ENCODE measurements at places on chromosomes 3 and 15.

GRCh38 chr3:152558386-152558785, 276.5 kb upstream of the P2RY1 start:
- no peak for DNase-seq

DNA sequence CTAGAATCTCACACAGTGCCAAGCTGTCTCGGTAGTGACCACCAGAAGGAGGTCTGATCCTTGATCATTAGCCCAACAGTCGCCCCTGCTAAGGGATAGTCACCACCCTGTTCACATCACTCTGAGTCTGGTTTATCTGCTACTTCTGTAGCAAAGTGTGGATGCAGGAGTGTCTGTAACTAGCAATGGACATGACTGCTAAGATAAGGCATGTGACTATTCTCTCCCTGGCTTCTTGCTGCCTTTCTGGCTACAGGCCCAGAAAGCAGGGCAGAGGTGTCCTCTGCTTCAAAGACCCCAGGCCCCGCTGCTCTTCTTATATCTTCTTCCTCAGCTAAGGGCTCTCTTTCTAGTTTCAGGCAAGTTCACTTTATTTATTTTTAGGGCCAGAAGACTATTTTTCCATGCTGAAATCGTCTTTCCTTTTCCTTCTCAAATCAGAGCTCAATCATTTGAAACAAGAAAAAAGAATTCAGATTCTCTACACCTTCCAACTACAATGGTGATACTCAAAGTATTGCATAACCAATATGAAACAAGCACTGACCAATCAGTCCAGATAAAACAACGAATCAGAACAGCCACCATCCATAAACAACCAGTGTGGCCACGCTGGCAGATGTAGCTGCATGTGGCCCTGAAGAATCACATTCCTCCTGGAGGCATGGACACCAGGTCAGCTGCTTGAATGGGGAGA, 8.0 kb upstream of the KNG1 start:
- DNase-seq: no peak

DNA sequence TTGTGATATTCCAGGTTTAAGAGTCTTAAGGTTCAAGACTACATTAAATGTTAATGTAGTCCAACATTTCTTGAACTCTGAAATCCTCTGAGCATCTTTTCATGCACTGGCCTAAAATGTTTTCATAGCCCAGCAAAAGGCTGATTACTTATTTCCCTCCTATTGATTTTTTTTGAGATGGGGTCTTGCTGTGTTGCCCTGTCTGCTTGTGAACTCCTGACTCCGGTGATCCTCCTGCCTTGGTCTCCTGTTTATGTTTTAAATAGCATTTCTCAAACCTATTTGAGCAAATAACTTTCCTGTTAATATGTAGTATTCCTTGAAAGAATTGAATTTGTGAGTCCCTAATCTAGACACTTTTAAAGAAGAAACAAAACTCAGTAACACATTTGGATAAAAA, 133.5 kb downstream of the IGF1R start:
- no peak for DNase-seq

GRCh38 chr3:54681706-54682105, 246.2 kb downstream of the LRTM1 start:
- DNase-seq: no peak

DNA sequence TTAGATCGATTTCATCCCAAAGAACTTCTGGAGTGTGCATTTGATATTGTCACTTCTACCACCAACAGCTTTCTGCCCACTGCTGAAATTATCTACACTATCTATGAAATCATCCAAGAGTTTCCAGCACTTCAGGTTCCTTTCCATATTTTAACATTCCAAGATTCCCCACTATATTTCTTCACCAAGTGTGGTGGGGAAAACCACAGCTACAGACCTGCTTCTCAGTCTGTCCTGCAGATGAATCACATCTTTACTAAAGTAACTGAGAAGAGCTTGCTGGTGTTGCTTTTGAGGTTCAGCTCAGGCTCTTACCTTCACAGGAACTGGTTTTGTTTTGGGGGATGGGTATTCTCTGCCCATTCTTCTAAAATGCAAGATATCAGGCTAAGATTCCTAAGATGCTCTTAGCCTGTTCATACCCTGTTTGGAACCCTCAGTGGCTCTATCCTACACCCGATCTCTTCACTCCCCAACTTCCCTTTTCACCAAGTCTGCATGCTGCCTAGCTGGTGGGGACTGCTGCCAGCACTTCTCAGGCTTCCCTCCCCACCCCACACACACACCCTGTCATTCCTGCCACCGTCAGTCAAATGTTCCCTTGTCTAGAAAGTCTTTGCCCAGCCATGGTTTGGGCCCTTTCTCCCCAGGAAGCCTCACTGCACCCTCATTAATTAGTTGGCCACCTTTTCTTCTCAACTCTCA, 30.8 kb downstream of the SRP14 start:
- DNase-seq: no peak

GRCh38 chr15:51386029-51386428, 44.6 kb downstream of the GLDN start:
- DNase-seq: no peak

- DNase-seq: no peak
Measured at GRCh38 chr3:151183265-151183671, 19.7 kb downstream of the GPR171 start.

DNA sequence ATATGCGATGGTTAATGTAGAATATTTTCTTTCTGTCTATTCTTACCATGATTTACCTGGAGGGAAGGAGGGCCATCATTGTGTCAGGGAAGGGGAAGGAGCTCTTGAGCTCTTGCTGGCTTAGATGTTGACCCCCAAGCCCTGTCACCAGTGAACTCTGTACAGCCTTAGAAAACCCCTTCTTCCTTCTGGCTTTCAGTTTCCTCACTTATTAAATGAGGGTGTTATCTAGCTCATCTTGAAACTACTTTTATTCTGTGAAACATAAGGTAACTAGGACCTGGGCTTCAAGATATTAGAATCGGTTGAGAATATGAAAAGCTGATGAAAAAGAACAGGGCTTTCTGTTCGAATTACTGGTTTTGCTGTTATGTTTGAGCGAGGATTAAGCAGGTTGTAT, 25.1 kb upstream of the UTS2B start:
- DNase-seq: no peak

DNA sequence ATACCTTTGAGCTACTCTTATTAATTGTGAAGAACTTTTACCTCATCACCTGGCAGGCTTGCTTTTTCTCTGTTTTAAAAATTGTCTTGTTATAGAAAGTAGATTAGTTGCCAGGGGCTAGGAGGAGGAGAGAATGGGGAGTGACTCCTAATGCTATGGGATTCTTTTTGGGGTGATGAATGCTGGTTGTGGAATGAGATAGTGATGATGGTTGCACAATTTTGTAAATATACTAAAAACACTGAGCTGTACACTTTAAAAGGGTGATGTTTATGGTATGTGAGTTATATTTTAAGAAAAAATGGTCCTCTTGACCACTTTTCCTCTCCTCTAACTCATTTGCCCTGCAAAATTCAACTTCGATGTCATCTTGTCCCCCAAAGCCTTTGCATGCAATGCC, 31.8 kb upstream of the LRIG1 start:
- no peak for DNase-seq

GRCh38 chr3:16460886-16461285, 52.6 kb downstream of the RFTN1 start:
- no peak for DNase-seq

DNA sequence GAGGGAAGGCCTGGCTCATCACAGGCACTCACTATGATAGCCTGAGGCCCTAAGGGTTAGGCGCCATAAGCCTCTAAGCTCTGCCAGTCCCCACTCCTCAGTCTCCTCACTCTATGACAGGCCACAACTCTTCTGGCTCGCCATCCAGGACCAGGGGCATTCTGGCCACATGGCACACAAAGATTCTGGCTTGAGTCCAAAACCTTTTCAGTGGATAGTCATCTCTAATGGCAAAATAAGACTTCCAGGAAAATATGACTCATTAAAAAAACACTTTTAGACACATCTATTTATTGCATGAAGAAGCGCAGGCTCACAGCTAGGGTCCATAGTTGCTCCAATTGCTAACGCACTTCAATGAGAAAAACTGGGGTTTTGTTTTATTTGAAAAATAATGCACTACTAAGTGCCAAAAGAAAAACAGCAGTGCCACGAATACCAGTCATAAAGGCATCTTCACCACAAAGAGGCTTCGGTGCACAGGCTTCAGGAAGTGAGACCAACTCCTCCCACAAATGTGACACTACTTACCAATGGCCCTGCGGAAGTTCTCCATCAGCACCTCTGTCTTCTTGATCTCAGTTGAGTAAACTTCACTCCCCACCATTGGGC, 11.1 kb downstream of the RUVBL1 start:
- no peak for DNase-seq

- DNase-seq: no peak
Measured at GRCh38 chr3:35971686-35972085, 332.4 kb downstream of the ARPP21 start.

- DNase-seq: no peak
Measured at GRCh38 chr3:37970802-37971201, 19.8 kb upstream of the VILL start.

GRCh38 chr3:53261712-53262111, 5.9 kb upstream of the TKT start:
- DNase-seq: no peak

DNA sequence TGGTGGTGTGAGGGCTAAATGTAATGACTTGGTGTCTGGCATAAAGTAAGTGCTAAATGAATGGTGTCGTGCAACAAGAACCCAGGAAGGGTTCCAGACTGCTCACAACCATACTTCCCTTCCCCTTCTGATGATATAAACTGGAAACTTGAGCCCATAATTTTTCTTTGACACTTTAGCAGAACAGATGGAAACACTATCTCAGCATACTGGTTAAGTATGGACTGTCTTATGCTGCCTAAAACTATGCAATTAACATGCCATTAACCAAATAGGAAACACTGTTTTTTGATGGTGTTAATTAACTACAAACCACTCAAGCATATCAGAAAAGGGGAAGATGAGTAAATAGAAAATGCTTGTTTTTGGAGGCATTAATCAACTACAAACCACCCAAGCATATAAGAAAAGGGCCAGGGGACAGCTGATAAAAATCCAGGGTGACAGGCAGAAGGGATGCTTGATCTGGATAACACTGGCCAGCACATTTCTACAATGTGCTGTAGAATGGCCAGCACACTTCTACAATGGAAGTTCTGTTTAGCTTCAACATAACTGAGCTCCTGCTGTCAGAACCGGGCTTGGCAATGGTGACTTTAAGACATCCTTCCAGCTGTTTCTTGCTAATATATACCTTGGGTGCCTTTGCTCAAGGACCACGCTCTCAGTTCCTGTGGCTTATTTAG, 85.5 kb upstream of the FAM3D start:
- DNase-seq: no peak

- DNase-seq: no peak
Measured at GRCh38 chr3:123854905-123855304, 29.2 kb downstream of the MYLK start.

DNA sequence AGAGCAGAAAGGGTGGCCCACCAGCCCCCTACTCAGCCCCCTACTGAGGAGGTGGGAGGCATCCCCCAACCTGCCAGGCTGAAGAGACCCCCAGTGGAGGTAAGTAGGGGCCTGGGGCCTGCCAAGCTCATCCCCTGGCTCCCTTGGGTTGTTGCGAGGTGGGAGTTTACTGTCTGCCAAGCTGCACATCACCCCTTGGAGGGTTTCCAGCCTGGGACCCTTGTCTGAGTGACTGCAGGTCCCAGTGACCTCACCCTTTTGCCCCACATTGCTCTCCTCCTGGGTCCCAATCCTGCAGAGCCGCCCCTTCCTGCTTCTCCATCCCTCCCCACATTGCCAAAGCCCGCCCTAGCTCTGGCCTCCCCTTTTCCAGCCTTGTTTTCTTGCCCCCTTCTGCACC, 1.0 kb upstream of the ALS2CL start:
- no peak for DNase-seq

DNA sequence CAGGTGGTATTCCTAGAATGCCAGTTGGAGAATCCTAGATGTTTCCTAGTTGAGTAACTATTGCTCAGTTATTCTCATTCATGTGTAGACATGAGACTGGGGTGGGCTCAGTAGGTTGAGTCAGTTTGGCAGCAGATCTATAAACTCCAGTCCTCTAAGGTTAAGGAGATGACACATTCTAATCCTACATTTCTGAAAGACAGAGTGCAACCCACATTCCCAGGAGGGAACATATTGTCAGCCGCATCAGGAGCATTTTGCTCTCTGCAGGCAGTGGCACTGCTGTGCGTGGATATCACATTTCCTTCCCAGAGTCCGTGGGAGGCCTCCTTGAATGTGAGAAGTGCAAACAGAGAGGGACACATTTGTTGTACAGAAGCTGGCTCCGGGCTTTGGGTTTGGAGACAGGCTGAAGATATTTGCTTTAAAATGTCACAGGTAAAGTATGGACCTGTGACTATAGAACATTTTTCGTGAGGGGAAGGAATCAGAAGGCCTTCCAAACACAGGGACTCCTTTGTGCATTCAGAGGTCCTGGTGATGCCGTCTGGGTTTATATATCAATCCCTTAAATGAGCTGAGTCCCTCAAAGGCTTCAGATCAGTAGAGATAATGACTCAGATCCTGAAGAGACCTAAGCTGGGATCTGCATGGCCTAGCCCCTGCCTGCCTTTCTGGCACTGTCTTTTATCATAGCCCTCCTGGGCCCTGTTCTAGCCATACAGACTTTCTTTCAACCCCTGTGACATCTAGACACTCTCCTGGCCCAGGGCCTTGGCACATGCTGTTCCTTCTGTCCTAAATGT, 156.5 kb downstream of the CADPS start:
- DNase-seq: no peak

DNA sequence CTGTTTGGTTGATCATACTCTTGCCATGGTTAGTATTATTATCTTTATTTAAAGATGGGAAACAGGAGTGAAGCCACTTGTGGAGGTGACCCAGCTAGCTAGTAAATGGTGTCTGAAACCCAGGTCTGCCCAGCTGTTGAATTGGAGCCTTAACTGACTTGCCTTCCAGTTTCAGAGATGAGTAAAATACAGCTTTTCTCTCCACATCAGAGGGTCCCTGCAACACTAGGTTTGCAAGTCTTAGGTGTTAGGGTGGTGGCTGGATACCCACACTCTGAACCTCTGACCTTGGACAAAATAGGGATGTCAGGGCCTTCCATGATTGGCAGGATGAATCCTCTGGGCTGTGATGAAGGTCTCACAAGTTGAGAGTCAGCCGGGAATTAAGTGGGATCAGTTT, 4.1 kb downstream of the FLNB start:
- DNase-seq: no peak

GRCh38 chr3:181630853-181631252, 80.9 kb upstream of the SOX2 start:
- DNase-seq: no peak

GRCh38 chr15:87038404-87038803, 958.7 kb downstream of the AGBL1 start:
- DNase-seq: no peak

DNA sequence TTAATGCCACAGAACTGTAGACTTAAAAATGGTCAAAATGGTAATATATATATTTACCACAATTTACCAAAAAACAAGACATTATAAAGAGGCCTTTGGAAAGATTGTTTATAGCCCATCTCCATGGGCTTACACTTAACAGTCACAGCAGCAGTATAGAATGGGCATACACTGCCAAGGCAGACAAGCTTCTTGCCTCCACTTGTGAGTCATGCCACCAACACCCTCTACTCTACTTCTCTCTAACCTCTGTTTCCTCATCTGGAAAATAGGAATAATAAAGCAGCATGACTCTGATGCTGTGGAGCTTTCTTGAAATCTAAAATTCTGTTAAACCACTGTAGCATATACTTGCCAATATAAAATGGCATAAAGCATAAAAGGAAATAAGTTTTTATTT, 14.4 kb upstream of the GPR156 start:
- no peak for DNase-seq

All from thoracic aorta (tissue), 2 donors.